ENCODE measurements at places on chromosomes 2 and 18.

DNA sequence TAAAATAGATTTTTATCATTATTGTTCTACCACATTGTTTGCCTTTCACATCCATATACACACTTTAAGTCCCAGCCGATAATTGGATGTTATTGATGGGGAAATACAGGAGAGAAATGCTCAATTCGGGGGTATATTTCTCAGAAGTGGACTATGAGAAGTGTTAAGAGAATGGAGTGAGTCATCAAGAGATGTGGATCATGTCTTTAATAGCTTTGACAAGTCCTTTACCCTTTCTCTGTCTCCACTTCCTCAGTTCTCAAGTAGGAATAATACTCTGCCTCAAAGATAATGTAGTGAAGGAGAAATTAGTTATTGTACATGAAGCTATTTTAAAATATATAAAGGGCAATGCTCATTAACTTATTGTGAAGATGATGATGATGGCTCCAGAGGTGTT is 1017.6 kb upstream of the PIK3C3 start:
- H3K27ac ChIP-seq = no peak overlapping the region
- H3K36me3 ChIP-seq = no peaks in the 10 kb centered on the region
- no peak for DNase-seq
- no peaks in the 10 kb centered on the region for H3K4me1 ChIP-seq
- no peak overlapping the region for H3K4me3 ChIP-seq
- no peaks in the 10 kb centered on the region for H3K27me3 ChIP-seq

GRCh38 chr18:10560452-10561045 is 34.7 kb downstream of the NAPG start:
- H3K27ac ChIP-seq = no peak overlapping the region
- peak; percentile 79 for DNase-seq
- H3K36me3 ChIP-seq = peaks cover 6% of the 10 kb centered on the region
- peaks cover 8% of the 10 kb centered on the region for H3K4me1 ChIP-seq

DNA sequence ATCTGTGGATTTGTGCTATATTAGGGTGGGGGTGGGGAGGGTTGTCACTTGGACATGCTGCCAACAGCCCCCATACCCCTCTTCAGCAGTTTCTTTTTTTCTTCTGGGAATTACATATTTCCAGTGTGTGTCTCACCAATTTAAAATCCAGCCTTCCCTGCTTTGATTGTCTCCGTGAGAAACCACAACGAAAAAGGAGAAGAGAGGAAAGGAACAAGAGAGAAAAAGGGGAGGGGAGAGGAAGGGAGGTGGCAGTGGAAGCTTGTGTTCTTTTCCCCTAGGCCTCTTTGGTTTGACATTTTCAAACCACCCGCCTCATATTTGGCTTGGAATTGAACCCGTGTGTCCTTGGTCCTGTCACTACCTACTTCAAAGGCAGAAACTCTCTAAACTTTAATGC is 860 bp downstream of the CTNNA2 start:
- peaks cover 2% of the 10 kb centered on the region for H3K4me1 ChIP-seq
- H3K36me3 ChIP-seq = no peaks in the 10 kb centered on the region
- H3K27me3 ChIP-seq = no peaks in the 10 kb centered on the region
- no peak for DNase-seq

GRCh38 chr2:32874931-32875330 is 71.8 kb upstream of the LTBP1 start:
- no peak for DNase-seq
- H3K36me3 ChIP-seq = no peaks in the 10 kb centered on the region
- no peaks in the 10 kb centered on the region for H3K27me3 ChIP-seq
- no peak overlapping the region for H3K4me3 ChIP-seq
- peaks cover 2% of the 10 kb centered on the region for H3K4me1 ChIP-seq

DNA sequence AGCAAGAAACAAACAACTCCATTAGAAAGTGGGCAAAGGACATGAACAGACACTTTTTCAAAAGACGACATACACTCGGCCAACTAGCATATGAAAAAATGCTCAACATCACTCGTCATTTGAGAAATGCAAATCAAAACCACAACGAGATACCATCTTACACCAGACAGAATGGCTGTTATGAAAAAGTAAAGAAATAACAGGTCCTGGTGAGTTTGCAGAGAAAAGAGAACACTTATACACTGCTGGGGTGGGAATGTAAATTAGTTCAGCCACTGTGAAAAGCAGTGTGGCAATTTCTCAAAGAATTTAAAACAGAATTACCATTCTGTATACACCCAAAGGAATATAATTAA is 130.5 kb downstream of the PLCL1 start:
- no peak overlapping the region for H3K4me3 ChIP-seq
- no peaks in the 10 kb centered on the region for H3K4me1 ChIP-seq
- no peak overlapping the region for H3K27ac ChIP-seq
- H3K36me3 ChIP-seq = no peaks in the 10 kb centered on the region
- no peak for DNase-seq
- H3K27me3 ChIP-seq = no peaks in the 10 kb centered on the region

DNA sequence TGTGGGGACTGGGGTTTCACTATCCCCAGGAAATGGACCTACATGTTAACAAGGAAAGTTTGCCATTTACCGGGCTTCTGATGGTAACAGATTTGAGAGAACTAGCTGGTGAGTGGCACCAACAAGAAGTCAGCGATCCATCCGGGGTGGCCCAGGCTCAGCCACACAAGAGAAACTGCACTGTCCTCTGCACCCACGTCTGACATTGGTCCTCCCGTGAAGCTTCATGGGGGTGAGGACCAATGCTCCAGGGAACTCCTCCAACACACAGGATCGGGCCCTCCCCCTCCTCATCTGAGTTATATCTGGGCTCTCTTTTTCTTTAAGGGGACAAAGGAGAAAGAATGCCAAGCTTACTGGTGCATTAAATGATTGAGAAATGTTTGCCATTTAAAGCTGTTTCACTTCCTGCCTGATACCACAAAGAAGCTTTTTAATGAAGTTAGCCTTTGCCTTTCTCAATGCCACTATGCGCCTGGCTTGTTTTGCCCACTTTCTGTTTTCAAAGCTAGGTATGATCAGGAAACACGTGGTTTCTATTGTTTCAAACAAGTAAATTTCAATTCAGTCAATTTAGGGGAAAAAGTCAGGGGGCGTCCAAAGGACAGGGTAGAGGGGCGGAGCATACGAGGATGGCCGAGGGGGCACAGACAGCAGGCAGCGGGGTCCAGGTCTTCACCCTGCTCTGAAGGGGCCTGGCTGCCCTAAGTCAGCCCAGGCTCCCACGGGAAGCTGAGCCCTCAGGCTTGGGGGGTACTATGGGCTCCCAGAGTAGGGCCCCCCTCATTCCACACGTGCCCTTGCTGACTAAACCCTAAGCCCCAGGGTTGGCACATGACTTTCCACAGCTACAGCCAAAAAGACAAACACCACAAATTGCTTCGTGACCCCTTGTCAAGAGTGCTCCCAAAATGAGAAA is 204.0 kb upstream of the ID2 start:
- peaks cover 18% of the 10 kb centered on the region for H3K4me1 ChIP-seq
- H3K27ac ChIP-seq = peak overlapping the region; percentile 64
- H3K36me3 ChIP-seq = no peaks in the 10 kb centered on the region

GRCh38 chr2:128731994-128732650 is 413.5 kb upstream of the HS6ST1 start:
- no peak overlapping the region for H3K27ac ChIP-seq
- no peaks in the 10 kb centered on the region for H3K27me3 ChIP-seq
- H3K36me3 ChIP-seq = no peaks in the 10 kb centered on the region
- no peak for DNase-seq

DNA sequence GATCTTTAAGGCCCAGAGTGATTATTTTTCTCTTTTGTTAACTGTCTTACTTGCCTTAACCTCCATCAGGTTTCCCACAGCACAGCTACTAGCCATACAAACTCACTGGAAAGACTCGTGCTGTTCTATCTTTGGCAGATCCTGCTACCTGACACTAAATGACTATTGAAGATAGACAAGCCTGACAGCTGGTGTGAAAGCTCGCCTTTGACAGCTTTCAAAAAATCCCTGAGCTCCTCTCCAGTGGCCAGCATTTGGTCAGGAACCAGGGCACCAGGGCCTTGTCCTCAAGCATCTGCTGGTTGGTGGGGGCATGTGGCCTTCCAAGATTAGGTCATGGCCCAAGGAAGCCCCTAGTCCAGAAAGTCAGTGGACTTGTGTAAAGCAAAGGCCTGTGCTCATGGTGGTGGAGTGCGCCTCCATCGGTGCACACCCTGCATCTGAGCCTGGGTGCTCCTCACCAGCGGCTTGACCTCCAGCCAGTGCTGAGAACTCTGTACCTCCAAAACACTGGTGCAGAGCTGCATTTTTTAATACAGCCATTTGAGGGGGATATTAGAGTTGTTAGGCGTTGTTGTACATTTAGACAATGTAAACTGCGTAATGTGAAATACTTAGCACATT is 158.5 kb downstream of the NCK2 start:
- H3K4me1 ChIP-seq = no peaks in the 10 kb centered on the region
- no peak overlapping the region for H3K27ac ChIP-seq
- no peak overlapping the region for H3K4me3 ChIP-seq
- DNase-seq = no peak
- H3K27me3 ChIP-seq = no peaks in the 10 kb centered on the region
- no peaks in the 10 kb centered on the region for H3K36me3 ChIP-seq

- H3K4me3 ChIP-seq = no peak overlapping the region
- no peak for DNase-seq
- H3K36me3 ChIP-seq = no peaks in the 10 kb centered on the region
- no peaks in the 10 kb centered on the region for H3K27me3 ChIP-seq
- H3K4me1 ChIP-seq = no peaks in the 10 kb centered on the region
- no peak overlapping the region for H3K27ac ChIP-seq
These were observed 30.0 kb downstream of the SERPINB8 start for GRCh38 chr18:63999871-64000270.

- no peaks in the 10 kb centered on the region for H3K36me3 ChIP-seq
- H3K4me3 ChIP-seq = no peak overlapping the region
- H3K27ac ChIP-seq = no peak overlapping the region
- no peaks in the 10 kb centered on the region for H3K27me3 ChIP-seq
- no peak for DNase-seq
These were observed 2109.4 kb upstream of the PIK3C3 start for GRCh38 chr18:39845631-39846030.

- no peaks in the 10 kb centered on the region for H3K27me3 ChIP-seq
- H3K36me3 ChIP-seq = no peaks in the 10 kb centered on the region
- DNase-seq = no peak
- no peak overlapping the region for H3K4me3 ChIP-seq
- no peak overlapping the region for H3K27ac ChIP-seq
These were observed 122.7 kb upstream of the RIOK3 start for GRCh38 chr18:23330423-23330822.

DNA sequence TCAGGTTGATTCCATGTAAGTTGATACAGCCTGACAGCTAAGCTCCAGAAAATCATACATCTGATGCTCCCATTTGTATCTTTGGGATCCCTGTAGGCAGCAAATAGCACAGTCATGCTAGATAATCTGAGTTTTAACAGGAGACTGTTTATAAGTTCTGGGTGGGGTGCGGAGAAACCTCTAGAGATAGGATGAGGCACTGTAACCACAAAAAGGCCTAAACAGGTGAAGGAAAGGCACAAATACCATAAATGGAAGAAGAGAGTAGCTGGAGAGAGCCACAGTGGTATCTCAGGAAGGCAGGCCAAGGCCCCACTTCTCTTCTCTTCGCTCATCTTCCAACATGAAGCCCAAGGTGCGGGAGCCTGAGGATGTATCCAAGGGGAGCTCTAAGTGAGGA is 18.1 kb upstream of the B4GALT6 start:
- H3K4me1 ChIP-seq = no peaks in the 10 kb centered on the region
- no peaks in the 10 kb centered on the region for H3K36me3 ChIP-seq
- H3K27me3 ChIP-seq = no peaks in the 10 kb centered on the region
- H3K27ac ChIP-seq = no peak overlapping the region
- DNase-seq = no peak

DNA sequence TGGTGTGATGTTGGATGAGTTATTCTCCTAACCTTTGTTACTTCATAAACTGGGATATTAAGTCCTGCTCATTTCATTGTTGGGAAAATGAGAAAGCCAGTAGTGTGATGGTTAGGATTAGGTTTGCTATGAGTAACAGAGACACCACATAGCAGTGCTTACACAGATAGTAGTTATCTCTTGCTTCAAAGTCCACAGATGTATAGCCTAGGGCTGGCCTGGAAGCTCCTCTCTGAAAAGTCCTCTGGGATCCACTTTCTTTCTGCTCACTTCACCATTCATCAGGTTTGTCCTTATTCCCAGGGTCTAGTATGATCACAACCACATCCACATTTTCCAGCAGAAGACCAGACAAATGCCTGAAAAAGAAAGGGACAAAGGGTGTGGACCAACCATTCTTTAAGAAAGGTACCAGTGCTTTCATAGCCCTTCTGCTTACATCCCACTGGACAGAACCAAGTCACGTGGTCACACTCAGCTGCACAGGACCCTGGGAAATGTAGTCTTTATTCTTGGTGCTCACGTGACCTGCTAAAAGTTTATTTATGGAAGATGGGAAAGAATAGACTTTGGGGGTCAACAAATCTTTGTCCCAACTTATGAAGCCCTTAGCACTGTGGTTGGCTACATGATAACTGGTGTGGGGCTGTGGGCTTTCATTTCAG is 108.9 kb downstream of the INSIG2 start:
- no peaks in the 10 kb centered on the region for H3K27me3 ChIP-seq
- no peak overlapping the region for H3K27ac ChIP-seq
- no peak overlapping the region for H3K4me3 ChIP-seq
- no peaks in the 10 kb centered on the region for H3K36me3 ChIP-seq
- DNase-seq = no peak

- no peaks in the 10 kb centered on the region for H3K27me3 ChIP-seq
- no peaks in the 10 kb centered on the region for H3K36me3 ChIP-seq
- H3K27ac ChIP-seq = peak overlapping the region; percentile 75
- no peak overlapping the region for H3K4me3 ChIP-seq
- no peak for DNase-seq
These were observed 22.6 kb downstream of the ZNF236 start for GRCh38 chr18:76844742-76845477.

DNA sequence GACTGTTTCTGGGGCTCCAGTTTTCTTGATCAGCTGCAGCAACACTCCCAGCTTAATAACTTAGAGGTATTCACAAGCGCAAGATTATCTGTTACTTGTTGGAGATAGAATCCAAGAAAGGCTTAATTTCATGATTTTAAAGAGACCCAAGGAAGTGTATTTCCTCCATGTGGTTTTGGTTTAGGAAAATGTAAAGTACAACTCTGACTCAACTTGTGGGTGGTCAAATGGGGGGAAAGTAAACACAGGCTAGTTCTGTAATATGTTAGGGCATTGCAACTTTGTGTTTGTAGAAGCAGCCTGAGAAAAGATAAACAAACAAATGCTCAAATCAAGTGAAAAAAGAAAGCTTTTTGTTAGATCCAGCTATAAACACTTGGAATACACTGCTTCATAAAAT is 90.1 kb upstream of the COL3A1 start:
- no peaks in the 10 kb centered on the region for H3K27me3 ChIP-seq
- no peaks in the 10 kb centered on the region for H3K4me1 ChIP-seq

DNA sequence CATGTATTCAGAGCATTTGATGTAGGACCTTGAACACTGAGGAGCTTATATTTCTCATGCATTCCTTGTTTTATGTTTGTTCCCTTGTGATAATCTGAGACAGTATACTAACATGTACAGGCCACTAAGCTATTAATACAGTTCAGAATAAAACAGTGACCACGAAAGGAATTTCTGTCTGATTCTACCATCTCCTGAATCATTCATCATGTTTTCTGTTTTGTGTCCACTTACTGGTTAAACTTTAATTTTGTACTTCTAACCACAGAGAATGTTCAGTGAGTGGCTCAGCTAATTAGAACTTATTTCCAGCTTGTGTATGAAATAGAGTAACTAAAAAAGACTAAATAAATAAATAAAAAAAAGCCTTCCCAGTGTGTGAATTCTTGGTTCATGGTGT is 110.4 kb downstream of the LRP1B start:
- no peaks in the 10 kb centered on the region for H3K27me3 ChIP-seq
- no peaks in the 10 kb centered on the region for H3K4me1 ChIP-seq
- no peak overlapping the region for H3K27ac ChIP-seq
- no peak overlapping the region for H3K4me3 ChIP-seq
- no peaks in the 10 kb centered on the region for H3K36me3 ChIP-seq

- H3K27me3 ChIP-seq = no peaks in the 10 kb centered on the region
- no peaks in the 10 kb centered on the region for H3K4me1 ChIP-seq
- no peak for DNase-seq
- H3K36me3 ChIP-seq = no peaks in the 10 kb centered on the region
These were observed 17.2 kb upstream of the ATG16L1 start for GRCh38 chr2:233234264-233234663.

Measured in liver (tissue), 10 donors.